CD4-positive, alpha-beta T cell (primary cell): ENCODE measurements at places on chromosomes 6 and 20.

DNA sequence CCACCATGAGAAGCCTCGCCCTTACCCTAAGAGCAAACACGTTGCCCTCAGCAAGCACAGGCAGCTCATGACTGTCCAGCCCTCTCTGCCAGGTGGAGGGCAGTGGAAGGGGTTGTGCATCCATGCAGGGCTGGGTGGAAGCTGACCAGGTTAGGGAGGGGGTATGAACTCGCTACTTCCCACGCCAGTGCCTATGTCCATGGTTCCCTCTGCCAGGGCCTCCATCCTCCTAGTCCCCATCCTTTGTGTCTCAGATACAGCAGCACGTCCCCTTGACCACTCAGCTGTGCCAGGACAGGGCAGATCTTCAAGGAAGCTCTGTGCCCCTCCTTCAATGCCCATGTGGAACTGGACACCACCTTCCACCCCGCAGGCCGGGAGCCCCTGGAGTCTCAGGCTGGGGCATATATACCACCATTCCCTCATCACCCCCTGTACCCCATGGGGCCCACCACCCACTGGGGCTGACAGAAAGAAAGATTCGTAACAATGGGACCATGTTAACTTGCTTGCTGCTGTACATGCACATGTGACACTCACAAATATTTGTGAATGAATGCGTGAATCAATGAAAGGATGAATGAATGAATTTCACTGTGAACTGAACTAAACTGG lies 90.7 kb downstream of the ANKRD60 start:
- DNase-seq = no peak

- DNase-seq = no peak
Measured at GRCh38 chr6:103895136-103895535, 964.6 kb downstream of the HACE1 start.

- DNase-seq = no peak
Measured at GRCh38 chr6:149284904-149285303, 32.6 kb upstream of the TAB2 start.

- no peak for DNase-seq
Measured at GRCh38 chr6:1068068-1068467, 243.8 kb upstream of the FOXQ1 start.

- peak; percentile 32 for DNase-seq
Measured at GRCh38 chr6:49409951-49410542, 53.0 kb downstream of the MMUT start.

- peak; percentile 40 for DNase-seq
Measured at GRCh38 chr20:13788167-13788834, 3.5 kb downstream of the NDUFAF5 start.

GRCh38 chr6:144896289-144896688 lies 611.2 kb downstream of the UTRN start:
- no peak for DNase-seq
